Left renal pelvis (tissue), 4 donors: ENCODE measurements at places on chromosomes 3 and 15.

DNA sequence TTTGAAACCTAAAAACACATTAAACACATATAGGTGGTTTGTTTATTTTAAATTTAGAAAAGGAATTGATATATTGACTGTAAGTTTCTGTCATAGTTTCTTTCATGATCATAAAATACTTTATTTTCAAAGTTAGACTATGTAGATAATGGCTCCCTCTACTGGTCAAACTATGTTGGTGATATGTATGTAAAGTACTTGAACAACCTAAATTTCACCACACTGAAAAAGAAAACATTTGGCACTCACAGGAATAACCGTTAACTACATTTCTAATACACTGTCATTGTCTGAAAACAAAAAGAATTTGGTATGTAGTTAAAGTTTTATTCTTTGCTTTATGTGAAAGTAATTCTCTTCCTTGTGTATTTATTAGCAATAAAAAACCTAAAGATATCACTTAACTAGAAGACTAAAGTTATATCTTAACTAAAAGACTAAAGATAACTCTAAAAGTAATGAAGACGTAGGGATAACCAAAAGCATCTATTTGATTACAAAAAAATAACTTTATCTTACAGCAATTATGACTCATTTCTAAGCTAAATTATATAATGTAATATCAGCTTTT is 427.5 kb downstream of the VGLL3 start:
- DNase-seq: peak; percentile 17

DNA sequence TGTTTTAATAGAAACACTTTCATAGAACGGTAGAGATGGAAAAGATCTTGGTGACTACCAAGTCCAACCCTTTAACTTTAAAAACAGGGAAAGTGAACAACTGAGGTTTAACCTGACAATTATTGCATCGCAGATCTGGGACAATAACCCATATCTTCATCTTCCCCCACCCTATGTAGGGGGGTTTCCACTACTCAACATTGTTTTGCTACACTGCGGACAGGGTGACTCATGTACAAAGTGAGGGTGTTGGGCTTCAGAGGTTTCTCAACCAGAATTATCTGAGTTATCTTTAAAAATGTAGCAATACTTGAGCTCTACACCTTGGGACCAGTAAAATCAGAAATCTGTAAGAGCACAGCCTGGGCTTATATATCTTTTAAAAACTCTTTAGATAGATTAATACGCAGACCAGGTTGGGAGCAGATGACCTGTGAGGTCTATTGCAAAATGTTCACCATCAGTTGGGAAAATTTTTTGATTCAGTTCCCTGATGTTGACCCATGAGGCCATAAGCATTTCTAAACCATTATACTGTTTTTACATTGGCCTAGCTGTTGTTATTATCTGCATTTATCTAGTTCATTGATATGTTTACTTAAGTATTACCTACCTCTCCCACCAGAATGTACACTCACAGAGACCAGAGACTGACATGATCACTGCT is 103.6 kb upstream of the ICE2 start:
- no peak for DNase-seq

DNA sequence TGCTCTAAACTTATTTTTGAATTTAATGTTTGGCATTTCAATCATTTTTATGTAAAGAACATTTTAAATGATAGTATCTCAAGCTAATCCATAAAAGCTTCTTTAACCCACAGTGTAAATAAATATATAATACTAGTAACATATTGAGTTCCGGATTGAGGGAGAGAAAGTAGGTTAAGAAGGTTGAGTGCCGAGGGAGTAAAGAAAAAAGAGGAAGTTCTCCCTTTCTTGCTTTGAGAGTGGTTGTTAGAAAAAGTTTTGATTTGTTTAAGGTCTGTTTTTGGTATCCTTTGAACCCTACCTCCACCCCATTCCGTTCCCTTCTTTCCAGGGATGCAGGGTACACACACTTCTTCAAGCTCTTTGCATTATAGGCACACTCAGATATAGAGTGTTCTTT is 130.8 kb downstream of the VPS8 start:
- DNase-seq: no peak

- no peak for DNase-seq
Observed at GRCh38 chr3:172177046-172177445, 137.7 kb downstream of the FNDC3B start.

GRCh38 chr15:57333487-57333886 is 42.8 kb upstream of the CGNL1 start:
- DNase-seq: no peak

DNA sequence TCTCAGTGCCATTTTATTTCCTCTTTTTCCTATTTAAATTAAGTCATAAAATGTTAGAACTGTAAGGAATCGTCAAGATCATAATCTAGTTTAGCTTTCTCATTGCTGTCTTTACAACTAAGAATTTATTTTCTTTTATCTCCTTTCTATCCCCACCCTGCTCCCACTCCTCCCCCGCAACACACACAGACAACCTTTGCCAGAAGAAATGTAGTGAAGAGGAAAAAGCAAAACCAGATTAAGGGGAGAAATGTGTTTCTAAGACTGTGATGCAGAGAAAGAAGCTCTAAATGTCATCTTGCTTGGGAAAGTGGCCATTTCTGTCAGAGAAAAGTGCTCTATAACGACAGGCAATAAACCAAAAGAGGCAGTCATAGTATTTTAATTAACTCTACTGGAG is 78.3 kb upstream of the MLF1 start:
- DNase-seq: no peak

DNA sequence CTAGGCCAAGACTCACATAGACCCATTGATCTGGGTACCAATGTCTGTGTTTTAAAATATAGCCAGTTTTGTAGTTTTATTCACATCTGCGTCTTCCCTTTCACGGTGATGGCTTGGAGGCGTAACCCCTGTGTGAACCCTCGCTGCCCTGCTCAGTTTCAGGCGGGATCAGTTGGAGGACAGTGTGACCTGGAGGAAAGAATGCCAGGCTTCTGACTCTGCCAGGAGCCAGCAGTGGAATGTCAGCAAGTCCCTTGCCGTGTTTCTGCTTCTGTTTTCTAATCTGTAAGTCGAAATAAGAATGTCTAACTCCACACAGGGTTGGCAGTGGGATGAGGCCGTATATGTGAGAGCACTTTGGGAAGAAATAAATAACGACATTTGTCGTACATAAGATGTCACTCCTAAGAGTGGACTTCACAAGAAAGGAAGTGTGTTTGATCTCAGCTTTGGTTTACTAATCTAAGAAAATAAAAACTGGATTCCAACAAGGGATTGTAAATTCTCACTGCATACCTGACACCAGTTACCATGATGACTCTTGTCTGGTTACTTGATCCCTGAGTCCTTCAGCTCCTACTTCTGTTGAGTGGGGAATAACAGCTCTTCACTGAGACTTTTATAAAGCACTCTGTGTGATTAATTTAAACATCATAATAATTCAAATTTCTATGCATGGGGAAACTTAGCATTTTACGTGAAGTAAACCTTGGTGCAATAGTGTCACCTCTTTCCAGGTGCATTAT is 6.3 kb upstream of the CA12 start:
- DNase-seq: no peak
